AG10803 (cell line): ENCODE measurements at places on chromosomes 16 and 17.

GRCh38 chr16:87064731-87065445 is 252.3 kb downstream of the C16orf95 start:
- no peak for DNase-seq

GRCh38 chr17:16040710-16041251 is 41.2 kb downstream of the TTC19 start:
- DNase-seq, result peak; percentile 87

GRCh38 chr17:49968405-49969133 is 421 bp upstream of the DLX4 start:
- DNase-seq, result peak; percentile 76

DNA sequence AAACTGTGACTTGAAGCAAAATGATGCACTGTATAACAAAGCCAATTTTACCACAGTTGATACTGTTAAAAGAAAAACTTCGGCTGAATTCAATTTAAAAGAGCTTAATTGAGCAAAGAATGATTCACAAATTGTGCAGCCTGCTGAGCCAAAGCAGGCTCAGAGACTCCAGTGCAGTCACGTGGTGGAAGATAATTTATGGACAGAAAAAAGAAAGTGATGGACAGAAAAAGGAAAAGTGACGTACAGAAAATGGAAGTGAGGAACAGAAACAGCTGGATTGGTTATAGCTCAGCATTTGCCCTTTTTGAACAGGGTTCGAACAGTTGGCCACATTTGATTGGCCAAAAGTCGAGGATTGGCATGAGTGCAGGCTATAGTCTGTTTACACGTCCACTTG is 25.7 kb downstream of the ZSWIM7 start:
- DNase-seq, result no peak

- no peak for DNase-seq
Observed at GRCh38 chr17:3034578-3034920, 28.9 kb downstream of the OR1D5 start.

DNA sequence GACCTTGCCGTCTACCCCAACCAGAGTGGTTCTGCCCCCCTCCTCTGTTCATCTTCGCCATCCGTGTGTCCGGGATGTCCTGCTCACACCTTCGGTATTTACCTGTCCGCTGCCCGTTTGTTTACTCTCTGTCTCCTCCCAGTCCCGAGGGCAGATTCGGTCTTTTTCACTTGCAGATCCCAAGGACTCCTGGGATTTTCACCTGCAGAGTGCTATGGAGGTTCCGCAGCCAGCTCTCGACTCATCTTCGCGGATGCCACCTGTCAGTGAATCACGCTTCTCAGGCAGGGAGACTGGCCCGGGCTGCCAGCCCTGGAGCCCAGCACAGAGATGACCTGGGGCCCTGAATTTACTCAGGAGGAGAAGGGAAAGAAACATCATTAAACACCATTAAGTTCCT is 8.1 kb downstream of the CRISPLD2 start:
- no peak for DNase-seq

- DNase-seq, result no peak
Observed at GRCh38 chr17:17990282-17990681, 17.6 kb downstream of the DRC3 start.

GRCh38 chr17:41160648-41161047 is at the start of gene KRTAP4-4:
Gene KRTAP4-4, minus strand, starts transcription at chr17:41160748. Its CDS starts 57 bp downstream, at chr17:41160691.
- DNase-seq, result no peak

DNA sequence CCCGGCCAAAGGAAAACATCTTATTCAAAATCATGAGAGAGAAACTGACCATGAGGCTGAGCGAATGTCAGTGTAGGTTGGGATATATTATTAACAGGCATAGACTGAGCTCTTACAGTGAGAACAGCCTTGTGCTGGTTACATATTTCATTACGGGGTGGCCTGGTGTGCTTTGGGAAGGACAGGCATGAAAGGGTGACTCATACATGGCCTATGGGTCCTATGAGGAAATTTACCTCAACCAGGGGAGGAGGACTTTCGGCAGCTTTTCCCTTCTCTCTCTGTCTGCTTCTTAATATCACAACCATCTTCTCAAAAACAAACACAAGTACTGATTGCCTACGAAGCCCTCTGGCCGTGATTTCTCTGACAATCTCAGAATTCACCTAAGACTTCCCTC is 579.1 kb downstream of the CDH13 start:
- DNase-seq, result peak; percentile 5

DNA sequence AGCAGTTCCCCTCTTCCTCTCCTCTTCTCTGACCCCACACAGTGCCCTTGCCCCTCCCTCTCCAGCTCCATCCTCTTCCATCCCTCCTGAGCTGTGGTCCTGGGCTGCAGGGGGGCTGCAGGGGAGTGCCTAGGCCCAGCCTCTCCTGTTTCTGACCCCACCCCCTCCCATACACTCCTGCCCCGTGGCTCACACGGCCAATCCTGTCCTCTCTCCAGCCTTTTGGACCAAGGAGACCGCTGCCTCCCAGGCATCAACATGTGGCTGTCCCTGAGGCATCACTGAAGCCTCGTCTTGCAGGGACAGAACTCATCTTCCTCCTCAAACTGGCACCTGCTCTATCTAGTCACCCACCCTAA is 6.7 kb downstream of the CLUH start:
- DNase-seq, result no peak

DNA sequence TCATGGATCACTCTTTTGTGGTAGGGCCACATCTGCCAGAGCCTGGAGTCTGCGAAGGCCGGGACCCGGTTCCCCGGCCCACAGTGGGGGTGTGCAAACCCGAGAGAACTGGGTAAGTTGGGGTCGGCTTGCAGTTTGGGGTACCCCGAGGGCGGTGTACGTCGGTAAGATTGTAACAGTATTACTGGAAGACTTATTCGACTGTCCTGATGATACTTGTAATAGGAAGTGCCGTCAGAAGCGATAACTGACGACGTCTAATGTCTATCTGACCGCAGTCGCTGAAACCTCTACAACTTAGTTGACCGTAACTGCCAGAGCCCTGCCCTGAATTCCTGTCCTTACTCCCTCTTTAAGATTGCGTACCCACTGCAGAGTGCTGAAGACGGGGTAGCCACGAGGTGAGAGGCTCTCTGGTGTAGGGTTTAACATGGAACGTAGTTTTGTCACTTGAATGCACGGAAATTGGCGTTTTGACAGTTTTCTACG is 24.0 kb downstream of the TRPV2 start:
- DNase-seq, result peak; percentile 30

DNA sequence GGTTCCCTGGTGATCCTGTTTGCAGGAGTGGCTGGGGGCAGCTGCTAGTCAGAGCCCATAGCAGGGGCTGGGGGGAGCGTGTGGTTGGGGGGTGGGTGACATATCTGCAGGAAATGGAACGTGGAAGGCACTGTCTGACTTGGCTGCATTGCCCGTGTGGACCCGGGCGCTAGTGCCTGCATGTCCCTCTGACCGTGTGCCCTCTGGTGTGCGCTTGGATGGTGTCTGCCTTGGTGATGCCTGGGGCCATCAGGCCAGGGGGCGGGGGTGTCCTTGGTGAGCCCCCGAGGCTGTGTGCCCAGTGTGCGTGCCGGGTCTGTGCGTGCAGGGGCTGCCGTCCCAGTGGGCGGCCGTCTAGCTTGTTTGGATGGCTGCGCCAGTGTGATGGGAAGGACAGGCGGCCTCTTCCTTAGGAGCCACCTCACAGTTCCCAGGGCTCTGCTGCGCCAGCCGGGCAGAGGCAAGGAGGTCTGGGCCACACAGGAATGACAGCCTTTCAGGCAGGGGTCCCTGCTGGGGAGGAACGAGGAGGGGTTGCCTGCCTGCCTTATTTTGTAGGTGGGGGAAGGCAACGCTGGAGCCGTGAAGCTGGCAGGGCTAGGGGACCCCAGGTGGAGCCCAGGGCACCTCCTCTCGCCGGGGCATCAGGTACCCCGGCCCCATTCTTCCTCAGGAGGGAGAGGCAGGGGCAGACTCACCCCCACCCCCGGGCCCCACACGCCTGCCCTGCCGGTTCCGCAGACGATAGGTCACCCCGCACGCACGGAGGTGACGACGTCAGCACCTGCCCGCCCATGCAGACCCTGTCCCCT is 693 bp downstream of the NDRG4 start:
- DNase-seq, result no peak

GRCh38 chr16:8727857-8728618 is 53.6 kb downstream of the ABAT start:
- DNase-seq, result no peak

DNA sequence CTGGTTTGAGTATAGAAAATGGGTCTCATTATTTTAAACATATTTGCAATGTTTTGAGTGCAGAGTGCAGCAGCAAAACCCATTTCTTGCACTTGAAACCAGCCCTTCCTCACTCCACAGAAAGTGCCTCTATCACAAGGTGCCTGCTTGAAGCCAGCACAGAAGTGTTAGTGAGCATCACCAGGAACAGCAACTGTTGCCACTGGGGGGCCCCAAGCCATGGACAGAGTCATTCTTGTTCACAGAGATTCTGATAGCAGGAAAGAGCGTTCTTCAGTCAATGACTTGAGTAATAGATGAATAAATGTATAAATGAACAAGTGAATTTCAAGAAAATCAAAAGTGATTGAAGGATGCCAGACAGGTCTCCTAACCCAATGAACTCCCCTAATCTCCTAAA is 45.6 kb downstream of the CHD9NB start:
- no peak for DNase-seq

DNA sequence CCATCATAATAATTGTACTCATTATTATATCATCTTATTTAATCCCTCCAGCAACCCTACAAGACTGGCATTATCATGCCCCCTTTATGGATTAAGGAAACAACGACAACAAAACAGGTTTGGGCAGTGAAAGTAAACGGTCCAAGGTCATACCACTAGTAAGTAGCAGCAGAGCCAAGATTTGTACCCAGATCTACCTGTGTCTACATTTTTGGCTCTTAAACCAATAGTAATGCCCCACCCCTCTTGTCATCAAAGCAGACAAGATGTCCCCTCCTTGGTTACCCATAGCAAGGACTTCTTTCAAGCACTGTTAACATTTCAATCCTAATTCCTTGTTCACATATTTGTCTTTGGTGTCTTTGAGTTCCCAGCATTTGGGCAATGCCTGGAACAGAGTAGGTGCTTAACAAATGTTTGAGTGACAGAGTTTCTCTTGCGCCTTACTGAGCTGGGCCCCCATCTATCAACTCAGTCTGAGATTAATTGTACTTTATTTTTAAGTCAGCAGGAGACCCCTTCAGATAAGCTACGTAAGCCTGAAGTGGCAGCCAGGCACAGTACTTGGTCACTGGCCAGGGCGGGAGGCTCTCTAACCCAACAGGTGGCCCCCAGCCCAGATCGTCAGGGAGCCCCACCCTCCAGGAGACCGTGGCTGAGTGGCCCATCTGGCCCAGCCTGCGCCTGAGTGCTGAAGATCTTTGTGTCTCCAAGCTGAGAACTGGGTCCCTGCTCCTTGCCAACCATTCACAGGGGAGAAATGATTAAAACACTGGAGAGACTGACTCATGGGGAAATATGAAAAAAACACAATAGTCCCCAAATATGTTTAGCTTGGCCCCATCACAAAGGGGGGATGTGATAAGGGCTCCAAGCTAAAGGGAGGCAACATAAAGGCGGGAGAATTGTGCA is 75.8 kb downstream of the AXIN2 start:
- peak; percentile 56 for DNase-seq

DNA sequence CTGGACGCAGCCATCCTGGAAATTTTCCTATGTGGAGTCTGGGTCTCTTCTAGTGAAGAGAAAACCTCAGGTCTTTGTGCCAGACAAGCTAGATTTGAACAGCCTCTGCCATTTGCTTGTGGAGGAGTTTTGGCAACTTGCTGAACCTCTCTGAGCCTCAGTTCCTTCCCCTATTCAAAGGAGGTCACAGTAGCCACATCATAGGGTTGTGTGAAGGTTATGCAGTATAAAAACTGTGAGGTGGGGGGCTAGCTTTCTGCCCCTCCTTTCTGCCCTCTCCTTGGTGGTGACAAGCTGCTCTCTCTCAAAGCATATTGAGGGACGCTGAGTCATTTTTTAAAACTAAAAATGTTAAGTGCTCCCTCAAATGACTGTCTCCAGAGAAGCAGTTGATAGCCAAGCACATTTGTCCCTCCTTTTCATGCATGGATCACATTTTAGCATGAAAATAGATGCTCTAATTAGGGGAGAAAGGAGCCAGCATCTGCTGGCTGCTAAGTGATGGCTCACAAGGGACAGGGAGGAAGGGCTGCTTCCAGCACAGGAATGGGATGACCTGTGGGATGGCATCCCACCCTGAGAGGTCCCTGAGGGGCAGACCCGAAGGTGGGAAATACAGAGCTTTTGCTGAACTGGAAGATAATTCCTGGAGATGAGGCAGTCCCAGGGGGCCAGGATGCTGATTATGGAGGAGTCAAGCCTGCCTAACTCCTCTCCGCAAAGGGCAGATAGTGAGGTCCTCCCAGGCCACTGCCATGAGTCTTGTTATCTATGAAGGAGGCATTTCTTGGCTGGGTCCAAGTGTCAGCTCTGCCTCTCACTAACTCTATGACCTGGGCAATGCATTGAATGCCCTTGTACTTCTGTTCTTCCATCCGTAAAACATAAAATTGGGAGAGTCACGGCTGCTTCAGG is 218.8 kb downstream of the RAB11FIP4 start:
- DNase-seq, result no peak

DNA sequence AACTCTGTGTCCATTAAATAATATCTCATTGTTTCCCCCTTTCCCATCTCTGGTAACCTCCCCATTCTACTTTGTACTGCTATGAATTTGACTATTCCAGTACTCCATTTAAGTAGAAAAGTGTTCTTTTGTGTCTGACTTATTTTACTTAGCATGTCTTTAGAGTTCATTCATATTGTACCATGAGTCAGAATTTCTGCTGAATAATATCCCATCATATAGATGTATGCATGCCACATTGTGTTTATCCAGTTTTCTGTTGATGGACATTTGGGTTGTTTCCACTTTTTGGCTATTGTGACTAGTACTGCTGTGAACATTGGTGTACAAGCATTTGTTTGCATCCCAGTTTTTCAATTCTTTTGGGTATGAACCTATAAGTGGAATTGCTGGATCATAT is 6.0 kb downstream of the PPM1D start:
- no peak for DNase-seq

DNA sequence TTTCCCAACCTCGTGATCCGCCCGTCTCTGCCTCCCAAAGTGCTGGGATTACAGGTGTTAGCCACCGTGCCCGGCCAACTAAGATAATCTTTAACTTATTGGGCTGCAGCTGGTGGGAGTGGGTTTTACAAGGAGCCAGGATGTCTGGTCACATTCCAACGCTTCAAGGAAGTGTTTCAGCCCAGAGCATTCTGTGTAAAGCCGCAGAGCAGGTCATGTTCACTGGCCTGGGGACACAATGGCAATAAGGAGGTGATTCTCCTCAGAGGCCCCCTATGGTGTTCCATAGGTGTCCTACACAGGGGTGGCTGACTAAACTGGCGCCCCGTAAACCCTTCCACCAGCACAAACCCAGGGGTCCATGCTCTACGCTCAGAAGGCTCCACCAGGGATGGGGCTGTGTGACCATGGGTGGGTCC is 1.2 kb downstream of the QPRT start:
- no peak for DNase-seq

DNA sequence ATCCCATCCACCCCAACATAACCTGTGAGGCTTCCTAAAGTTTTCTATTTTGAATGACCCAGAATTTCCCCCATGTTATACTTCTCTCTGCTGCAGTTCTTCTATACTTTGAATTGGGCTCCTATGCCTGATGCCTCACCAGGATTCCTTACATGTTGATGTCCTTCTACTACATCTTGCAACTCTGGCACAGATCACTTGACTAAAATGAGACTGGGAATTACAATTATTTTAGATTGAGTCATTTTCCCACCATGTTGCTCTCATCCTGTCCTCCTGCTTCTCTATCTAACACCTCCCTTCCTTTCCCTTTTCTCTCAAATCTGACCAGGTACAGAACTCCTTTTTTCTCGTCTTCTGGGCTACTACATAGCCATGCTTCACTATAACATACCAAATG is 314.0 kb upstream of the KCNJ16 start:
- peak; percentile 69 for DNase-seq
